GM18507 (cell line): ENCODE measurements at places on chromosomes 4 and X.

GRCh38 chr4:80446248-80446647 lies 110.7 kb downstream of the CFAP299 start:
- no peak for DNase-seq

DNA sequence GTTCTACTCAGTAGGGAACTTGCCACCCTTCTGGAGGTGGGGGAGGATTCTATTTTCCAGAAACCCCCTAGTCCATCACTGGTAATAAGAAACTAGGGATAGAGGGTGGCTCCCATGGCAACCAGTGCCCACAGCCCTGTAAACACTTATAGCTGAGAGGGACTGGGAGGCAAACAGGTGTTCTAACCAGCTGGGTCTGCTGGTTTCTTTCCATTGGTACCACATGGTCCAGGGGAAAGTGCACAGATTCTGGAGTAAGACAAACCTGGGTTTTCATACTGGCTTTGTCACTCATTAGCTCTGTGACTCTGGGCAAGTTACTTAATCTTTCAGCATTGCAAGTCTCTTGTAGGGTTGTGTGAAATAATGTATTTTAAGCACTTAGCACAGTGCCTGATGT lies 26.9 kb downstream of the IGSF1 start:
- DNase-seq = no peak

DNA sequence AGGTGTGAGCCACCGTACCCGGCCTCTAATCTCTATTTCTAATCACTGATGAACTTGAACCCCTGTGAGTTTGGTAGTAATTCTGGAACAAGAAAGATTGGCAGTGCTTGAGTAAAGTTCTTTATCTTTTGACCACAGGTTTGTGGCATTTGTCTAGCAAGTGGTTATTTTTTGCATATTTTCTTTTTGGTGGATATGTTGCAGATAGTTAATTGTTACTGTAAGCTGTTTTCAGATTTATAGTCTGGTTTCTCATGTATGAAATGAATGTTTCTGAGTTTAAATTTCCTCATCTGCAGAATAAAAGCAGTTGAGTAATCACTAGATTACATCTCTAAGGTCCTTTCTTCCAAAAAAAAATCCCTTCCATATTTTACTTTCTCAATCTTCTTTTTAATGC lies 105.2 kb downstream of the GASK1B start:
- DNase-seq = no peak

- DNase-seq = no peak
These were observed 380.8 kb downstream of the TMA16 start for GRCh38 chr4:163875327-163875726.

GRCh38 chr4:113550510-113550909 lies 211.0 kb downstream of the CAMK2D start:
- DNase-seq = no peak

DNA sequence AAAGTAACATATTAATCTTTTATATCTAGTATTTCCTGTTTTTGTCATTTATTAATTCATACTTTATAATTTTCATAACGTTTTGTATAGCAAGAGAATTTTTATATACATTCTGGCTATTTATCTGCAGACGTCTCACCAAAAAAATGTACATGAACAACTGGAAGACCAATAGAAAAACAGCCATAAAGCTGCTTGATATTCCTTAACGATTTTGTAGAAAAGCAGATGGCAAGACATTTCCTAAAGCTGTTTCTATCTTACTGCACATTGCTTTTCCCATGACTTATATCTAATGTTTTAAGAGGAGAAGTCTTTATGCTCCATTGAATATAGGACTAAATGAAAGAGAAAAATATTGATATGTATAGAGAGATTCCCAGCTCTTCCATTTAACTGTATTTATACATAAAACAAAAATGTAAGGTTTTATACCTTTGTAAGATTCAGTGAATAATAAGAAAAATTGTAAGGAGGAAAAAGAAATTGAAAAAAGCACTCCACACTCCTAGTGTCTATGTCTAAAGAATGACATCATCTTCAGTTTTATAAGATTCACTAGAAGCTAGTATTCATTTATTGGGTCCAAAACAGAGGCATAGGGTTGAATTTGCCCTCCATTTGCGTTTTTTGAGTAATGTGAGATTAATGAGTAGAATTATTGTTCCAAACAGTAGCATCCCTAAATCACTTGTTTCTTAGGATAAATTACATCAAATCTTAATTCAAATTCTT lies 248.5 kb downstream of the PPP3CA start:
- no peak for DNase-seq

DNA sequence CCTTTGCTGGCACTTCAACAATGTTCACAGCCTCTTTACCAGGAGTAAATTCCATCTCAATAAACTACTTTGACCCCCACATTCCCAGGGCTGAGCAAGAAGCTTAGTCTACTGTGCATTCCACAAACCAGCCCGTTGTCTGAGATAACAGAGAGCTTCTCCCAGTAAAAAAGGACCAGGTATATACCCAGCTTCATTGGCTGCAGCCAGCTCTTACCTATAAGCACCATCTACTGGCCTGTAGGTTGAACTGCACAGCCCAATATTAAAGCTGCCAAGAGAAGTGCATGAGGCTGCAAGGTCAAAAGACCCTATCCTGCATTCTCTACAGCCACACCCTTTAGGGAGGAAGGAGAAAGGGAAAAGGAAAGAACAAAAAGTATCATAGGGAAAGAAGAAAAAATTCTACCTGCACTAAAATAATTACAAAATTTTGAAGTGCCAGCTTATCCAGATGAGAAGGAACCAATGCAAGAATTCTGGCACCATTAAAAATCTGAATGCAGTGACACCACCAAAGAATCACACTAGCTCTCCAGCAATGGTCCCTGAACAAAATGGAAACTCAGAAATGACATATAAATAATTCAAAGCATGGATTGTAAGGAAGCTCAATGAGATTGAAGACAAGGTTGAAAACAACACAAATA lies 45.7 kb upstream of the INTU start:
- no peak for DNase-seq

DNA sequence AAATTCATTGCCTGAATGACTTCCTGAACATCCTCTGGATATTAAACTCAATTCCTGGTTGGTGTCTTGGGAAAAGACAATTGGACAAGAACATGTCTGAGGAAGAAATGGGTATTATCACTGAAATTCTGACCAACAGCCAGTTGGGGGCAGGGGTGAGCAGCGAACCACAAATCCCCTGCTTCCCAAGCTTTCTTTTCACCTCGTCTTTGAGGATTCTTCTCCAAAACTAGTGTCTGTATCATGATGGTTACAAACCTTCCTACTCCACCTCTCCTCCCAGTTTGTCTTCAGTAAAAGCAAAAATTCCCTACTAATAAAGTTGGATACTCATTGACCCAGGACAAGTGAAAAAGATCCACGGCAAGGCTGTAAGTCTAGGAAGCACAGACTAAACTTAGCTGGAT lies 48.3 kb upstream of the WDR1 start:
- no peak for DNase-seq

DNA sequence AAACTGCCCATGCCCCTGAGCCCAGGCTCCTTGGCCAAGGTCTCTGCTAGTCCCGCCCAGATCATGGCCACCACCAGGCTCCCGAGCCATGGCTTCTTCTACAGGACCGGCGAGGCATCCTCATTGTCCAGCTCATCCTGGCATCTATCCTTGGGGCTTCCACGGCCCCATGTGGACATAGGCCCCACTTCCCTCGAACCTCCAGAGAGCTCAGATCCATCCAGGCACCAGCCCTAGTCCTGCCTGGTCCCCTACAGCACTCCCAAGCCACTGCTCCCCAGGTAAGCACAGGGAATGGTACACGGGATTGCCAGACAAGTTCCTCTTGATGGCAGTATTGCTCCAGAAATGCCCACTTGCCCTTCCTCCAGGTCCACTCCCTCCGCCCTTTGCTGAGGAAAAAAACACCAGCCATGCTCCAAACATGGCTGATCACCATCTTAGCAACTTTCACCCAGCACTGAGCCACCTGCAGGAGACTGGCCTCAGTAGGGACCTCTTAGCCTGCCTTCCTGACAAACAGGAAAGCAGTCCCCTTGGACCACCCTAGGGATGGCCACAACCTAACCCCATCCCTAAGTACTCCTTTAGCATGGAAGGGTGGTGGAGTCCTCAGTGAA lies 272.1 kb upstream of the AGTR2 start:
- no peak for DNase-seq

DNA sequence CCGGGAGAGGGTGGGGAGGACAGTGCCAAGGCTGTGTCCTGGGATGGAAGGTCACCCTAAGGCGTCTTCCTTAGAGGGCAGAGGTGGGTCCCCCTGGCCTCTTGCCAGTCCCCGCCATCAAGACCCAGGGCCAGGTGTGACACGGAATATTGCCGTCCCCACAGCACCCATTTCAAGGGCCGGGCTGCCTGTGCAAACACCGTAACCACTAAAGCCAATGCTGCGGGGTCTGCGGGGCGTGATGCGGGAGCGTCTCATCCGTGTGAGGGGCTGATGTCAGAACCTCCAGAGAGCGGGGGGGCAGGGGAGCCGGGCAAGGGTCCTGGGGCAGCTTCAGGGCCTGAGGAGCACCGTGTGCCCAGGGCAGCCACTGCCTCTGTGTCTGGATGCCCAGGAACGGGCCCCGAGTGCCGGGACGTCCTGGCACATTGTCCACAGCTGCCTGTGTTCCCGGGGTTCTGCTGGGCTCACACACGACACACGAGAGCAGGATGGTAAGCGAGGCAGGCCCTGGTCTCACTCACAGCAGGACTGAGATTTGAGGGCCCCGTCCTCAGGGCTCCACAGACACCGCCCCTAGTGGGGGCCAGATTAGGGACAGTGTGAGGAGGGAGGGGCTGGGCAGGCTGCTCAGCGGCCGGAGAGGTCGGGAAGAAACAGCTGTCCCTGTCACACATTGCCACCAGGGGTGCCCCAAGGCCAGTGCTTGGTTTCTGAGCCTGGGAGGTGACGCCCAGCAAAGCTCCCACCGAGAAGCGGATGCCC lies 29.2 kb downstream of the NKX1-1 start:
- DNase-seq = no peak
